ENCODE measurements at places on chromosomes 5 and 9.
A peak's percentile ranks its signal among the peaks of the same experiment; 100 is the strongest.

DNA sequence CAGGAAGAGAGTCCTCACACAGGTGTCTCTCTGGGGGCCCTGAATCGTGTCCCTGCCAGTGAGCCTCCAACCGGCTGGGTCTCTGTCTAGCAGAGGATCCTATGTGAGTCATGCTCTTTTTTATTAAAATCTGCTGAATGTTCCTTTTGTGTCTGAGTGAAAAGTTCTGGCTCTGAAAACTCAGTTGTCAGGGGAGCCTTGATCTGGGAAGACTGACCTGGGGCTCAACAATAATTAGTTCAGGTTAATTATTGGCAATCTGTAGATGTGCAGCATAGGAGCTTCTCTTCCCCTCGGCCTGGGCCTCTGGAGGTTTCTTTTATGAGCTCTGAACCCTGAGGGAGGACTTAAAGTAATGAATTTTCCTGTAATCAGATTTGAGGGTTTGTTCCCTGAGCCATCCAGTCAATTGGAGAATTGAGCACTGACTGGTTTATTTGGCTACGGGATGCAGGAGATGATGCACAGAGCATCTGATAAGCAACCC is 45.2 kb downstream of the ALG2 start:
- DNase-seq: no peak

GRCh38 chr5:152532714-152533113 is 127.6 kb upstream of the NMUR2 start:
- DNase-seq: peak; percentile 8

DNA sequence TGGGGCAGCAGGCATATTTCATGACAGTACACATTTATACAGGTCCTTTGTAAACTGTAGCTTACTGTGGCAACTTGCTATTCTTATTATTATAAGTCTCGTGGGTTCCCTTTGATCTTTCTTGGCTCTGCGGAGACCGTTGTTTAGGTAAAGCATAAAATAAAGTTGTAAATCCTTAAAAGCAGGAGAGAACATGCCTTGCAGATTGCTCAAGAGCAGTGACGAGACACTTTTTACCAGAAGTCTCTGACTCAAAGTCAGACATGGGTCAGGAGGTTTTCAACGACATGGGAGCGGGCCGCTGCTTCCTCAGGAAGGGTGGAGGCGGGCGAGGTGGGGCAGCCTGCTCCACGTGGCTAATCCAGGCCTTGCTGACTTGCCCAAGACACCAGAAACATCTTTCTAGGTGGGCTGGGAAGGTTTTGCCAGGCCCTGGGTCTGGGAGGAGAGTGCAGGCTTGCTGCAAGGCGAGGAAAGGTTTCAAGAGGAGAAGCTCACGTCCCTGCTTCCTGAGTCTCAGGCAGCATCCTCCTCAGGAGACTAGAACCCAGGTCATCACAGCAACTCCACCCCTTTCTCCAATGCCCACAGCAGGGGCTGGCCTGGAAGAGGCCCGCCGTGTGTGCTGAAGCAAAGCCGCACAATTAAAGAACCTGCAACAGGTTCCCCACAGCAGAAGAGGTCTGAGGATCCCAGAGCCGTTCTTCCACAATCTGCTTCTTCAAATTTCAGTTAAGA is 6.5 kb downstream of the TBC1D2 start:
- DNase-seq: no peak

GRCh38 chr5:31487506-31487905 is 44.4 kb downstream of the DROSHA start:
- DNase-seq: no peak

GRCh38 chr5:127941646-127942045 is 141.9 kb upstream of the SLC12A2 start:
- no peak for DNase-seq

- no peak for DNase-seq
These were observed 49.6 kb downstream of the APC start for GRCh38 chr5:112787261-112787660.

GRCh38 chr9:16085167-16085726 is 532.4 kb downstream of the CCDC171 start:
- no peak for DNase-seq

GRCh38 chr9:127277099-127277498 is 12.5 kb downstream of the GARNL3 start:
- DNase-seq: no peak

DNA sequence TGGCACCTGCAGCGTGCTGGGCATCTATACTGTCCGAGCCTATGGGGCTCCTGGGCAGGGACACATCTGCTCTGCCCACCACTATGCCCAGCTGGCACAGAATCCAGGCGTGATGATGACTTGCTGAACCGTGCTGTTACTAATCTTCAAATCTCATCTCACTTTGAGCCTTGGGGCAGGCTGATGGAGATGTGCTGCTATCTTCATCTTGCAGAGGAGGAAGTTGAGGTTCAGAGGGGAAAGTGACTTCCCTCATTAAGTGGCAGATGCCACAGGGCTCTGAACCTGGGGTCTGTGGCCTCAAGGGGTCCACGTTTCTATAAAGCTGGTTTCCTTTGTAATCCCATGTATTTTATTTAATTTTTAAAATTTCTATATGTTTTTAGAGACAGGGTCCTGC is 4.7 kb downstream of the SLC2A6 start:
- no peak for DNase-seq

DNA sequence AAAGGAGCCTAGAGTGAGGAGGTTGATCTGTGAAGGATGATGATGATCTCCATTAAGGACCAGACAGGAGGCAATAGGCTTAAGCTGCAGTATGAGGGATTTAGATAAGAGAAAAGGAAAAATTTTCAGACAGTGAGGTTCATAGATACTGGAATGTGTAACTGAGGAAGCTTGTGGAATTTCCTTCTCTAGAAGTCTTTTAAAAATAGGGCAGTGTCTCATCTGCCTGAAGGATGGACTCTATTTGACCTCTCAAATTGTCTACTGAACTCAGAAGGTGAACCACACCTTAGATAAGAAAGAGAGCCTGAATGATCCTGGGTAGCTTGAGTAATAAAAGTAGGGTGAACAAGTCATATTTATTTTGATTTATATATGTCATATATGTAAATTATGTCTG is 148.2 kb upstream of the CDKN2B start:
- no peak for DNase-seq

GRCh38 chr5:173804579-173804978 is 83.6 kb upstream of the CPEB4 start:
- no peak for DNase-seq

GRCh38 chr5:153746440-153746839 is 256.0 kb downstream of the GRIA1 start:
- no peak for DNase-seq

DNA sequence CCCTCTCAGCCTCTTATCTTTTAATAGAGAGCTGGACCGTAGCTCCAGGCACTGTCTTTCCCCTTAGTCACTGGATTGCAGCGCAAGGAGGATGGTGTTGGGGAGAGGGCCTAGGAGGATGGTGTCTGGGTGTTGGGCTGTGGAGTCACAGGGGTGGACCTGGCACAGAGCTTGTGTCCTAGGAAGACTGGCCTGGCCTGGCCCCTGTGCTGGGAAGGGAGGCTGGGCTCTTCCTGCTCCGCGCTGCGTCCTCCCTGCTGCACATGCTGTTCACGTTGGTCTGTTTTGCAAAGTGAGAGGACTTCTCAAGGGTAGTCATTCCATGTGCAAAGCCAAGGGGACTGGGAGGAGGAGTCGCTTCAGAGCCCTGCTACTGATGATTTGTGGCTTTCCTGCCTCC is 123.9 kb downstream of the EHMT1 start:
- no peak for DNase-seq

DNA sequence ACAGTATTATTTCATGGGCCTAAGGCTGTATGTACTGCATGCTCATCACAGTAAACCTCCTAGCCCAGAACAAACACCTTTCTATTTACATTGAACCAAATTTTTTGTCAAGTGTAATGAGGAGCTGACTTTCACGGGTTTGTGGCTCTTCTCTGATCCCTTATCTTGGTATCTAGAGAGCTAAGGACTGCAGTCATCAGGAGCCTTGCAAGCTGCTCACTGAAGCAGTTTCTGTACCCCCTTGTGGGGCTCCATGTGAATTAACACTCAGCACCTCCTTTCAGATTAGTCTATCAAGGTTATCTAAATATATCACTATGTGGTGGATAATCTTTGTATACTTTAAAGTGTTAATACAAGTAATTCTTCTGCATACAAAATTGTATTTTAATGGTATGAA is 108.2 kb downstream of the AUH start:
- no peak for DNase-seq

- DNase-seq: no peak
These were observed 19.8 kb downstream of the STRBP start for GRCh38 chr9:123248630-123249029.

DNA sequence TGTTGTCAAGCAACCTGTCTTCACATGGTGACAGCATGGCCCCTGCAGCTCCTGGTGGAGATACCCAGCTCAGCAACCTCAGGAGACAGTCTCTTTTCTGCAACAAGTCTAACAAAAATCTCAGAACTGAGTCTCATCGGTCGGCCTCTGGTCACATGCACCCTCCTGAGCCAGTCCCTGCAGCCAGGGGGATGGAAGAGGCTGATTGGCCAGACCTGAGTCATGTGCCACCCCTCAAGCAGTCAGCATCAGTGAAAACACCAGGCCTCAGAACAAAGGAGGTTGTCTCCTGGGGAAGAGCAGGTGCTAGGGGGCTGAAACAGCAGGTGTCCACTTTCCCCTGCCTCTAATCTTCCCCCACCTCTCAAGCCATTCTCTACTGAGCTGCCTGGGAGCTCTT is 54.4 kb downstream of the SMIM23 start:
- DNase-seq: no peak

GRCh38 chr5:154198611-154199230 is 8.2 kb downstream of the GALNT10 start:
- peak; percentile 69 for DNase-seq

DNA sequence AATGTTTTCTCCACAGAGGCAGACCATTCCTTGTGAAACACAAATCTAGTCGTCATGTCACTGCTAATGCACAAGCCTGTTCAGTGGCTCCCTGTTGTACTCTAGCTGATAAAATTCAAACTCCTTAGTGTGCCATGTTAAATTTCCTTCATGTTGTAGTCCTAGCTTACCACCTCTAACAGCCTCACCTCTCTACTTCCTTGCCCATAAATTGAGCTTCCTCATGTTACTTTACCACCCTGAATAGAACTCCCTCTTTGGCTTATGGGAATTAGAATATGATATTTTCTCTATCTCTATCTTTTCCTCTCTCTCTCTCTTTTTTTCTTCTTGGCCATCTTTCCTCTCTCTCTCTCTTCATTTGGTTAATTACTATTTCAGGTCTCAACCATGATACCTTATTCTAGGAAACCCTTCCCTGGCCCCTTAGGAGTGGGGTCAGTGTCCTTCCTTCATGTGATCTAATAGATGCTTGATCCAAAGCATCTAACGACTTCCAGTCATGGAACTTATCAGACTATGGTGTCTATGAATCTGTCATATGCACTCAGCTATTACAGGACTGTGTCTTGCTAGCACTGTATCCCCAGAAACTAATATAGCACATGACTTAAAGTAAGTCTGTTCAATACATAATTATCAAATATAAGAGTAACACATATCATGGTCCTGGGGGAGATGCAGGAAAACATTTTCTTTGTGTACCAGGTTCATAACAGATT is 31.5 kb upstream of the ALDH1A1 start:
- DNase-seq: no peak

- no peak for DNase-seq
These were observed 5.5 kb downstream of the C5orf15 start for GRCh38 chr5:133962801-133963476.

GRCh38 chr5:67179697-67180361 is 16.8 kb downstream of the CD180 start:
- DNase-seq: no peak

GRCh38 chr5:178292826-178293205 is 60.2 kb upstream of the PHYKPL start:
- no peak for DNase-seq

GRCh38 chr5:142293486-142293885 is 31.3 kb downstream of the SPRY4 start:
- peak; percentile 54 for DNase-seq

DNA sequence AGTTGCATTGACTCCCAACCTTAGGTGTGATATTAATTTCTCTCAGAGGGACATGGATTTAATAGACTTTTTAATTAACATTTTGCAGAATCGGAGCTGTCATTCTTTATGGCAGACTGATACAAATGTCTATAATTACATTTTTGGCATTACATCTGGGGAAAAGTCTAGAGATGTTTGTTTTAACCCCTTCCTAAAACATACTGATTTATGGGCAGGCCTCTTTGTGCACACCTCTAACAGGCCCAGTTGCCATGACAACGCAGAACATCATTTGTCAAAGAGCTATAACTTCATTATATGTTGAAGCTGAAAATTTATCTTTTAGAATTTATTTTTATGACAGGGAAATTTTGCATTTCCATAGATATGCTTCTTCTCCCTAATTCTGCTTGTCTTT is 158.5 kb downstream of the NTRK2 start:
- DNase-seq: no peak

DNA sequence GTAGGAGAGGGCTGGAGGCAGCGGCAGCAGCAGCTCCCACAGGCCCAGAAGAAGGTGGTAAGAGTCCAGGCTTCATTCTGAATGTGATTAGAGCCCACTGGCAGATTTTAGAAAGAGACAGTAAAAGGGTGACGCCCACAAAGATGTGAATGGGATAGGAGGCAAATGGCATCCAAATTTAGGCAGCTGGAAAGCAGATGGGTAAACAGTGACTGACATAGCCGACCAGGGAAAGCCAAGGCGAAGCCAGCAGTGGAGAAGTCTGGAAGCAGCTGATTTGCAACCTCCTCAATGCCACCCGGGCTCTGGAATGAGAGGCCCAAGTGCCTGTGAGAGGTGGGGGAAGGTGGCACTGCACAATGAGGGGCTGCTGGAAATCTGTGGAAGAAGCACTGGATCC is 103.3 kb downstream of the C5orf15 start:
- no peak for DNase-seq

DNA sequence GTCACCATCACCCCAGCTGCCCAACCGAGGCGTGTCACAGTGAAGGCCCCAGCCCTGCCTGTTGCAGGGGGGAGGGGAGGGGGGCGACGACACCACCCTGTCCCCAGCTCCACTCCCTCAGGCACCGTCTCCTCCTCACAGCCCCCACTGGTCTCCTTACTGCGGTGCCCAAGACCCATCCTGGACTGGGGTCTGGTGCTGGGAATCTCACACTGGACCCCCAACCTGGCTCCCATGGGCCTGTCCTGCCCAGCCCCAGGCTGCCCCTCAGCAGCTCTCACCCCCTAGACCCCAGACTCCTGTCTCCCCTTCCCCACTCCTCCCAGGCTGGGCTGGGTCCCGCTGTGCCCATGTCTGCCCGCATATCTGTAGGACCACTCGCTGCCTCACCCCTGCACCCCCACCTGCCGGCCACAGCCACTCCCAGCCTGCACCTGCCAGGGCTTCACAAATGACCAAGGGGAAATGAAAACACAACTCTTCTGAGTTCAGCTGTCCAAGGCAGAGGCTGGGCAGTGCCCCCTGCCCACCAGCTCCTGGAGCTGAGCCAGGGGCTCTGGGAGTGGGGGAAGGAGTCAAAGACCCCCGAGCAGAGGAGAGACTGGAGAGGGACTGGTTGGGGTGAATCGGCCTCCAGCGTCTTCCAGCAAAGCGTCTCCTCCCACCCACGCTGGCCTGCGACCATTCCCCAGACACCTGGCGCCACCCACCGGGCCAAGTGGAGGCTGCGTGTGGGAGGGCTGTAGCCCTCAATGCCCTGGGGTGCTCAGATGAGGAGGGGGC is 32.6 kb upstream of the EGFL7 start:
- DNase-seq: no peak

All from H54 (cell line).